ENCODE measurements at places on chromosomes 7 and 10. TPM values are rescaled to one million over a fixed set of nuclear protein-coding genes. Genes with fewer than 3 reads are reported as not detected.

DNA sequence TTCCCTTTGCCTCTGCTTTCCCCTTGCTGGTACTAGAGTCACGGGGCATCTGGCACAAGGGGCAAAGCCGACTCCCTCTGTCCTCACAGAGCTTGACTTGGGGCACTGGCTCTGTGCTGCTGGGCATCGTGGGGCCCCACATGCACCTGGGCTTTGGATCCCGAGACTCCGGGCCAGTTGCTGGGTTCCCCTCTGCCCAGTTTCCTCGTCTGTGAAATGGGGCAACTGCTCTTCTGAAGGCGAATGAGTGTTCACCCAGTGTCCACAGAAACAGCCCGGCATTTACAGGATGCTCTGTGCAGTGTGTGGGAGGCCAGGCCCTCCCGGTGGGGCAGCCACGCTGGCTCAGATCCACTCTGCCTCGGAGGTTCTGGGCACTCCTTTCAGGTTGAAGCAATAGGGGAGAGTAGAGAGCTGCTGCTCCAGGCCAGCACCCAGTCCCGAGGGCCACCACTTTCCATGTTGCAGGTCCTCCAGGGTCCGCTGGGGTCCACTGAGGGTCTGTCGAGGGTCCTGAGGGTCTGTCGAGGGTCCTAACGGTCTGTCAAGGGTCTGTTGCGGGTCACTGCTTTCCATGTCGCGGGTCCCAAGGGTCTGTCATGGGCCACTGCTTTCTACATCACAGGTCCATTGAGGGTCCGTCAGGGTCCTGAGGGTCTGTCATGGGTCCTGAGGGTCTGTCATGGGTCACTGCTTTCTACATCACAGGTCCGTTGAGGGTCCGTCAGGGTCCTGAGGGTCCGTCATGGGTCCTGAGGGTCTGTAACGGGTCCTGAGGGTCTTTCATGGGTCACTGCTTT lies 103.6 kb downstream of the VIPR2 start:
- peak; percentile 87 for DNase-seq

- DNase-seq: no peak
These were observed 11.1 kb downstream of the C7orf57 start for GRCh38 chr7:48046458-48046857.

Gene CYP2W1
- not detected for total RNA-seq

Gene TMEM196
- not detected for total RNA-seq

DNA sequence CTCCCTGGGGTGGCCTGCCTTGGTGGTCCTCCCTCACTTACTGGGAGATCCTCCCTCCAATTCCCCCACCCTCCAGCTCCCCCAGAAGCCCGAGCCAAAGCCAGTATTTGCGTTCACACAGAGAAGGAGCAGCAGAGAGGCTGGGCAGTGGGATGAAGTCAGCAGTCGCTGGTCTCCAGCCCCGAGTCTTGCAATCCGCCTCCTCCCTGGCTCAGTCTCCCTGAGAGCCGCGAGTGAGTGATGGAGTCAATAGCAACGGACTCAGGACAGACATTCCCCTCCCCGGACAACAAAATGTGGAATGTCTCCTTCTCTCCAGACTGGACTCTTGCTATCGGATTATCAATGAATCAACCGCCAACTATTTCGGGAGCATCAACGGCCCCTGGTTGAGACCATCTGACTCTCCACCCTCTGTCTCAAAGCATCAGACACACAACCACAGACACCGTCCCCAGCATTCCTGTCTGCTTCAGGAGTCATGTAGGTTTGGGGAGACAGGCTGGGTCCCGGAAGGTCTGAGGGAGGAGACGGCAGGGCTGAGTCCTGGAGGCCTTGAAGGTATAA lies 178.4 kb downstream of the SH3PXD2A start:
- DNase-seq: no peak

Gene TRIM73
- total RNA-seq: 0.83 TPM

- DNase-seq: no peak
These were observed 40.8 kb upstream of the HGF start for GRCh38 chr7:81810476-81811155.

Gene OGDHL
- 2.0 TPM for total RNA-seq

- no peak for DNase-seq
These were observed 630.8 kb downstream of the SUGCT start for GRCh38 chr7:40765639-40766038.

GRCh38 chr10:3525832-3526449 lies 259.1 kb downstream of the KLF6 start:
- DNase-seq: no peak

DNA sequence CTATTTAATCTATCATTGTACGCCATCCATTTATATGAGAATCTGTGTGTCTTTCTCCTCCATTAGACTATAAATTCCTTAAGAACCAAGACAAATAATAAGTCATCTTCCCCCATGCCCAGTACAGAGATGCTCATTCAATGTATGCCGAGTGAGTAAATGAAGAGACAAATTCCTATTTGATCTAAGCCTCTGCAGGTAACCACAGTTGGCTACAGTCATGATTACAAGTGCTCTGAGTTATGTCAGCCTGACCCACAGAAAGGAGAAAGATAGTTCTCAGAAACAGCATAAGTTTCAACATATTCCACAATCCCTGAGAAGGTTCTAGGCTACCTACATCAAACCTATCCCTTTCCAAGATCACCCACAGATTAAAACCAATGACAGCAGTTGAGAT lies 46.1 kb downstream of the MPP7 start:
- DNase-seq: no peak

- DNase-seq: peak; percentile 39
These were observed 200.7 kb upstream of the ZMIZ1 start for GRCh38 chr10:78868048-78868447.

DNA sequence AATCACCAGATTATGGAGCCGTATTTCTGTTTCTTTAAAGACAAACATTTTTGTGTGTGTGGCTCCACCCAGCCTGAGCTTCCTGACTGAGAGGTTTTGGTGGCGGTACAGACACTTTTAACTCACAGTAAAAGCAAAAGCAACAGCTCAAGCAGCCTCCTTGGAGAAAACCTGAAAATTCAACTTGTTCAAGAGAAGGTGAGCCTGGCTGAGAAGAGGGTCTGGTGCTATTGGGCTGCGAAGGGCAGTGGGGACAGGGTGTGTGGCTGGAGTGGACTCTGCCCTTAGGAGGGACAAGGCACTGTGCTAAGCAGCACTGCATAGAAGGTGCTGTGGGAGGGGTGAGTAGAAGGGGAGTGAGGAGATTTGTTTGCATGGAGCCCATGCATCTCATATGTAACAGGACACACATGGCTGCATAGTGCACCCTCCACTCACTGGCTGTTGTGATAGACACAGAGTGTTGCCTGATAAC lies at the start of gene GIMAP7:
TSS of gene GIMAP7 (plus strand) at position 125 of the 475 bp plus-strand sequence. CDS start 5,103 bp downstream, outside the sequence.
- DNase-seq: no peak

Gene CTTNBP2
- 12.1 TPM for total RNA-seq

Gene PCLO
- 2.6 TPM for total RNA-seq

DNA sequence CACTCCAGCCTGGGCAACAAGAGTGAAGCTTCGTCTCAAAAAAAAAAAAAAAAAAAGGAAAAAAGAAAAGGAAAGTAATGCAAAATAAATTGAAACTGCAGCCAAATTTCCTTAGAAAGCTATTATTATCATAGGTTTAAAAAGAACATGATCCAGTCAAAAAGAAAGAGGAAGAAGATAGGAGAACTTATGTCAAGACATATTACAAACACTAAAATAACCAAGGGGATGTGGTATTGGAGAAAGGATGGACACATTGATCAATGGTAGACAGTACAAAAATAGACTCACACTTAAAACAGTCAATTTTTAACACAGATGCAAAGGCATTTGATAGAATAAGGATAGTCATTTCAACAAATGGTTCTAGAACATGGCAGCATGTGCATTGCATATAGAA lies 27.3 kb upstream of the PFKP start:
- DNase-seq: no peak

- DNase-seq: no peak
These were observed 3.6 kb upstream of the ARID5B start for GRCh38 chr10:61897671-61898434.

All from esophagus muscularis mucosa (tissue), 4 donors.